ENCODE measurements at places on chromosomes 4 and X. TPM values are rescaled to one million over a fixed set of nuclear protein-coding genes. Genes with fewer than 3 reads are reported as not detected.

TIGD4 gene
- total RNA-seq: 0.40 TPM

NPNT gene
- 11.1 TPM for total RNA-seq

SLC9B1 gene
- 0.86 TPM for total RNA-seq

FAM47C gene
- total RNA-seq: not detected

TEX13B gene
- not detected for total RNA-seq

ACE2 gene
- 113 TPM for total RNA-seq

EPHA5 gene
- total RNA-seq: 0.22 TPM

DCAF4L1 gene
- 0.46 TPM for total RNA-seq

DKK2 gene
- total RNA-seq: 1.4 TPM

SORCS2 gene
- total RNA-seq: 6.9 TPM

ERCC6L gene
- 0.08 TPM for total RNA-seq

CENPVL2 gene
- total RNA-seq: not detected

KLHL2 gene
- total RNA-seq: 13.1 TPM

ZNF711 gene
- 1.9 TPM for total RNA-seq

SOWAHD gene
- total RNA-seq: not detected

AMBN gene
- total RNA-seq: not detected

HS6ST2 gene
- 0.24 TPM for total RNA-seq

YY2 gene
- total RNA-seq: 0.97 TPM

PAGE2 gene
- total RNA-seq: not detected

EDNRA gene
- 15.4 TPM for total RNA-seq

FAM120C gene
- 7.0 TPM for total RNA-seq

EVC2 gene
- total RNA-seq: 1.3 TPM

FHDC1 gene
- 0.22 TPM for total RNA-seq

DNAAF6 gene
- not detected for total RNA-seq

SAGE1 gene
- not detected for total RNA-seq

HEPH gene
- 47.7 TPM for total RNA-seq

CACNA1F gene
- 0.08 TPM for total RNA-seq

VSIG4 gene
- total RNA-seq: 8.1 TPM

PABPC1L2B gene
- not detected for total RNA-seq

FGF5 gene
- 0.30 TPM for total RNA-seq

SPP1 gene
- 20.9 TPM for total RNA-seq

All from cardiac septum (tissue), 1 donor.